ENCODE measurements at places on chromosomes 5 and 9. TPM values are rescaled to one million over a fixed set of nuclear protein-coding genes. Genes with fewer than 3 reads are reported as not detected.

DIMT1 gene
- total RNA-seq: 8.8 TPM

- DNase-seq: no peak
Measured at GRCh38 chr9:75455444-75455921, 367.2 kb downstream of the OSTF1 start.

DNA sequence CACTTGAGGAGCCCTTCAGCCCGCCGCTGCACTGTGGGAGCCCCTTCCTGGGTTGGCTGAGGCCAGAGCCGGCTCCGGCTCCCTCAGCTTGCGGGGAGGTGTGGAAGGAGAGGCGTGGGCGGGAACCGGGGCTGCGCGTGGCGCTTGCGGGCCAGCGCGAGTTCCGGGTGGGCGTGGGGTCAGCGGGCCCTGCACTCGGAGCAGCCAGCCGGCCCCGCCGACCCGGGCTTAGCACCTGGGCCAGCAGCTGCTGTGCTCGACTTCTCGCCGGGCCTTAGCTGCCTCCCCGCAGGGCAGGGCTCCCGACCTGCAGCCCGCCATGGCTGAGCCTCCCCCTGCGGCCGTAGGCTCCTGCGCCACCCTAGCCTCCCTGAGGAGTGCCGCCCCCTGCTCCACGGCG, 6.2 kb upstream of the SHB start:
- no peak for DNase-seq

TMEM252 gene
- not detected for total RNA-seq

FAM81B gene
- not detected for total RNA-seq

GRCh38 chr9:130200038-130200849, 28.0 kb downstream of the NCS1 start:
- no peak for DNase-seq

SLC45A2 gene
- 1.2 TPM for total RNA-seq

SYK gene
- 59.5 TPM for total RNA-seq

SOX30 gene
- 0.29 TPM for total RNA-seq

SPINK1 gene
- 273 TPM for total RNA-seq

- DNase-seq: no peak
Measured at GRCh38 chr5:143594902-143595818, 191.7 kb upstream of the NR3C1 start.

SPATA31D4 gene
- total RNA-seq: not detected

SHOC1 gene
- not detected for total RNA-seq

DNA sequence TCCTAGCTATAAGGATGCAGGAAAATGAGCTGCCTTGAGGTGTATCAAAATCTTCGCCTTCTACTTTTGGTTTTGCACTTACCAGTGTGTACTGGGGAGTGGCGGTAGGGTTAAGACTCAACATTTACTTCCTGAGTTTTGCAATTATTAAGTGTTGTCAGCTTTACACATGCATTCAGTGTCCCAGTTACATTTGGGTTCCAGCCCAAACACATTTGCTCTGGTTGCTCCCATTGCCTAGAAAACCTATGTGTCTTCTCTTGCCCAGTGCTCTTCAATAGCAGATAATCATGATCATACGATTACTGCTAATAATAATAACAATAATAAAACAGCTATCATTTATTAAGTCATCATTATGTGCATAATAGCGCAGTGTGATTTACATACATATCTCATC, 241.5 kb upstream of the PAPPA start:
- no peak for DNase-seq

DNA sequence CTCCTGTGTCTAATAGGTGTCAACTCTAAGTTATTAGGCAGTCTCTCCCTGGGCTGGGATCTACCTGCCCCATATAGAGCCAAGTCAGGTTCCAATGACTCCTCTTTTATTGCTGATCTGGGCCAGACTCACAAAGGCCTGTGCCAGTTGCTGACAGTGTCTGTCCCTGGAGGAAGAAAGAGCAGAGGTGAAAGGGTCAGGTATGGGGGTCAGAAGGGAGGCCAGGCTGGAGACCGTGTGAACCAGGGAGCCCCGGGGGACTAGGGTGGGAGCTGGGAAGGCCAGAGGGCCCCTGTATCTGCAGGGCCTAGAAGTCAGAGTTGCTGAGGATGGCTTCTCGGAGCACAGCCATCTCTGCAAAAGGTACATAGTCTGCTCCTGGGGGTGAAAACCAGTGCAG, 3.5 kb upstream of the HINT2 start:
- DNase-seq: no peak

- DNase-seq: no peak
Measured at GRCh38 chr9:94870465-94870792, 143.9 kb downstream of the AOPEP start.
